Activated effector memory CD4-positive, alpha-beta T cell treated with Interleukin-2 at 50 U/mL for 16 hours (primary cell): ENCODE measurements at places on chromosomes 5 and 9.

- DNase-seq: peak; percentile 42
Measured at GRCh38 chr9:3467593-3468219, 58.1 kb downstream of the RFX3 start.

DNA sequence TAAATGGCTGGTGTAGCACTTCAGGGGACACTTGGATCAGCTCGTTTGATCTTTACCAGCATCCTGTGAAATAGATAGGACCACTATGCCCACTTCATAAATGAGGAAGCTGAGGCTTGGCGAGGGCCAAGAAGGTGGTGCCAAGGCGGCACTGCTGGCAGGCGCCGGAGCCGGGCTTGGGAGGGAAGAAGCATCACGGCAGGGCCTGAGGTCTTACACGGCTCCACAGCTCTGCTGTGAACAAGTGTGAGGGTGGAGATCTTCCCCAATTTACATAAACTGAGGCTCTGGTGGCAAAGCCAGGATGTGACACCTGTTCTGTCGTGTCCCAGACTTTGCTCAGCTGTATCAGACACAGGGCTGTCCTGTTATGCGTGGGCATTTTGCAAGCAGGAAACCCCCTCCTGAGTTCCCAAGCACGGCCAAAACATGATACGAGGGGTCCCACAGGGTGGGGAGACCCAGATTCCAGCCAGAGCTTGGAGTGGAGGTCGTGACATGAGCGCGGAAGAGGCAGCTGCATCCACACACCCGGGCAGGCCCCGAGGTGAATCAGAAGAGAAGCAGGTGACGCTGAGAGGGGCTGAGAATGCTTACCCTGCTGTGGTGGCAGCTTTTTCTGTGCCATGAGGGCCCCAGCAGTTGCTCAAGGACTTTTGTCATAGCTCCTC, 117.5 kb upstream of the BOD1 start:
- DNase-seq: no peak

DNA sequence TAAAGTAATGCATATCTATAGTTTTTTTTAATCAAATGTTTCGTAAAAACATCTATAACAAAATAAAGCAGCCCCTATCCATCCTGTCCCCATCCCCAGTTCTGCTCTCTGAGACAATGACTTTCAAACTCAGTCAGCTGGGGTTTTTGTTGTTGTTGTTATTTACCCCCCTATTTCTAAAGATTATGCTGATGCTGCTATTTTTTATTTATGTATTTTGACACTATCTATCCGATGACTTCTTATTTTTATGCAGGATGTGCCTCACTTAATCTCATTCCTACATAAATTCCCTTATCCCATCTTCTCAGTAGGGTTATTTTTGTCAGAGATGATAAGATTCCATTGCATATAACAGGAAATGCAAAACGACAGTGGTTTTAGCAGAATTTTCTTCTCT, 45.3 kb upstream of the ENTREP1 start:
- DNase-seq: no peak

DNA sequence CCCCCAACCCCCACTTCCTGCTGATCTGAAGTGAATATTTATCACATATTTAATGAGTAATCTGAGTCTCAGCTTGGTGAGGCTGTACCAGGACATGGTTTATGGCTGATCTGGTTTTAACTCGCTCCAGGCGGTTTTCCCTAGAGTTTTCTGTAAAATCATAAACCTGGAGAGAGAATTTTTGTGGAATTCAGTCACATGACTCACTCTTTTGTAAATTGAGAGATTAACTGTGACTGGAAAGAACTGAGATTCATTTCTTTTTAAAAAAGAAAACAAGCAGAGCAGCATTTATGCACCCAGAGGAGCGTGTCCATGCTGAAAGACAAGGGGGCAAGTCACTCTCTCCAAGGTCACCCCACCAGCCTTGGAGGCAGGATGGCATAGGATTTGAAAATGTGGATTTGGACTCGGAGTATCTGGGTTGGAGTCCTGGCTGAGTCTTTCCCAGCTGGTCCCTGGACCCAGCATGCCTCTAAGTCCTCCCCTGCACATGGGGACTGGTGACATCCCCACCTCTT, 81.8 kb downstream of the ZNF618 start:
- no peak for DNase-seq

DNA sequence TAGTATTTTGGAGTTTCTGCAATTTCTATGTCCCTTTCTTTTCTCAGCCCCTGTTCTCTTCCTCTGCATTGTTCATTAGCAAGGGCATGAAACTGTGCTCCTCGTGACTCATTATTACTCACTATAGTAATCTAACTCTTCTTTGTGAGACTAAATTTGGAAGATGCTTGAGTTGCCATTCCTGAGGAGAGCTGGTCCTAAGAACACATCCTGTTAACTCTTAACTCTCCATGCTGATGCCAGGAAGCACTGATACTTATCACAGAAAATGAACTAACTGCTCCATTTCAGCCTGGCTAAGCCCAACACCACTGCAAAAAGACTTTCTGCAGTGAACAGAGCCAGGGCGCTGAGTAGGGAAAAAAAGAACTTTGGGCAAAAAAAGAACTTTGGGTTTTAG, 10.6 kb upstream of the CSNK1A1 start:
- no peak for DNase-seq
